Activated T-helper 1 cell treated with anti-CD3 and anti-CD28 coated beads, Interleukin-2, amount 50 U/mL, for 16 hours (primary cell): ENCODE measurements at places on chromosomes 1 and 21.

- DNase-seq: no peak
Measured at GRCh38 chr21:46128106-46128932, 27.1 kb downstream of the FTCD start.

GRCh38 chr1:224042557-224043118 lies 71.3 kb upstream of the FBXO28 start:
- no peak for DNase-seq

DNA sequence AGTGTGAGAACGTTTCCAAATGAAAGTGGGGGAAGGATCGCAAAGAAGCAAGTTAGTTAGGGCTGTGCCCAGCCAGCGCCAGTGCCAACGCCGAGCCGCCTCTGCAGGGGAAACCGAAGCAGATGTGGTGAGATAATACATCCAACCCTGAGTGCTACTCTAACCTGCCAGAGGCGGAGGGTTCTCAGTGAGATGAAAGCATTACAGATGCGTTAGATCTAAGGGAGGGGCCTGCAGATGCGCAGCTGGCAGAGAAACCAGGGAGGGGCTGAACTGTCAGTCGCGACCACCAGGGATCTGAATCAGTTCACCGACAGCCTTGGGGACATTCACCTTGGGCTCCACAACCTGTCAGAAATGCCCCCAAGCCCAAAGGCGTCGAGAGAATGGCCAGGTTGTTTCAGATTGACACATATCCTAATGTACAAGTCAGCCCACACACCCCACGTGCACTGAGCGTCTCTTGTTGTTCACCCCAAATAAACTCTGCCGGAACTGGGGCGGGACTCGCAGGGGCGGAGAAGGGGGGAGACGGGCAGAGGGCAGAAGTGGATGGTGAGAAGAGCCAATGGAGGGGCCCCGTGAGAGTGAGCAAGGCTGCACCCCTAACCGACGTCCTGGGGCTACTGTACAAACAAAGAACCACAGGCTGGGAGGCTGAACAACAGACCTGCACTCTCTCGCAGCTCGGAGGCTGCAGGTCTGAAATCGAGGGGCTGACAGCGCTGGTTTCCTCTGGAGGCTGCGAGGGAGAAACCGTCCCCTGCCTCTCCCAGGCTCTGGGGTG lies 8.7 kb upstream of the UMODL1 start:
- peak; percentile 80 for DNase-seq

DNA sequence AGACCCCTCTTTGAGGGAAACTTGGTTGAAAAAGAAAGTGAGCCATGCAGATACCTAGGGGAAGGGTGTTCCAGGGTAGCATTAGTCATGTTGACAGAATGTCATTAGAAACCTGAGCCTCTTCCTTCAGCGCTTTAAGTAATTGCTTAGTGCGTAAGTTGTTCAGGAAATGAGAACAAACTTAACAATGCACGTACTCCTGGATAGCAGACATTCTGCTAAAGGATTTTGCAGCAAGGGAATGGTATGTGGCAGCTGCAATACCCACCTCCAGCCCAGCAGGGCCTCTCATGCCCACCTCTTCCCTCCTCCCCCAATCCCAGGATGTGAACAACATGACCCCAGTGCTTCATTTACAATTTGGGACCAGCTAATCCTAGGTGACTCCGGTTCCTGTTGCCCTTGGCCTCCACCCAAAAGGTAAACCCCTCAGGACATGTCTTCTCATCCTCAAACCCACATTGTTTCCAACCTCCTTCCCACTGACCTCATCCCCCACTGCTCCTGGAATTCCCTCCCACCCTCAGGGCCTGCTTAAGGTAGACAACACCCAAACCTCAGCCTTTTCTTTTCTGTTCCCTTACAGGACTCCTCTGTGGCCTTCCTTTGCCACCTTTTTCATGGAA lies 98.0 kb upstream of the BCAR3 start:
- no peak for DNase-seq

DNA sequence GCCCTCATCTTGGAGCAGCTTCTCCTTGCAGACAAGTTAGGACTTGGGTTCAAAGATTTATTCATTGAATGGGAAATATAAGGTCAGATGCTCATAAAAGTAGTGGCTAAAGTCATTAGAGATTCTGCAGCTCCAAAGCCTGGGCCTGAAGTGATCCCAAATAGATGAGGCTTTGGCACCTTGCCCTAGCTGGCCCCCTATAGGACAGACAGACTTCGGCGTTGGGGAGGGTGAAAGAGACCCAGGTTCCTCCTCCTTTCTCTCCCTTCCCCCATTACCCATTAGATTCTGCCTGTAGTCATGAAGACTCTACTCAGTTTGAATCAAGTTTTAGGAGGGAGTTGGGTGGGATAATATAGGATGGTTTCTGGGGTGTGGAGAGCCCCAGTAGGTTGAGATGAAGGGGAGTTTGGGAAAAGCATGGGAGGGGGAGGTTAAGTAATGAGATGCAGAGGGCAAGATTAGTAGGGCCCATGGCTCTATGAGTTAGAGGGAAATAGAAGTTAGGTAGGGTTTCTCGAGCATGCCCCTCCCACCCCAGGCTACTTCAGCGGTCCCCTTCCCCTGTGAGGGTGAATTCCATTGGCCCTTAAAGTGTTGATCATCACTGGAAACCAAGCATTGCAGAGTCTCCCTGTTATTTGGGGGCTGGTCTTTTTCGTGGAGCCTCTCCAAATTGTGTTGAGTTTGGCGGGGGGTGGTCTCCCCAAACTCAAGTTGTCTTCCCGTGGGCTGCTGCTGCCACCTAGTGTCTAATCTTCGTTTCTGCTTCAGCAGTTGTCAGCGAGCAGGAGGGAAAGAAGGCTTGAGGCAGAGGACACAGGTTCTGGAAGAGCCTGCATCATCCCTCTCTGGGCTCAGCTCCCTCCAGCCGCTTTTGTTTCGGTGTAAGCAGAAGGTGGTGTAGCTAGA lies 2.1 kb upstream of the AHDC1 start:
- DNase-seq: no peak

DNA sequence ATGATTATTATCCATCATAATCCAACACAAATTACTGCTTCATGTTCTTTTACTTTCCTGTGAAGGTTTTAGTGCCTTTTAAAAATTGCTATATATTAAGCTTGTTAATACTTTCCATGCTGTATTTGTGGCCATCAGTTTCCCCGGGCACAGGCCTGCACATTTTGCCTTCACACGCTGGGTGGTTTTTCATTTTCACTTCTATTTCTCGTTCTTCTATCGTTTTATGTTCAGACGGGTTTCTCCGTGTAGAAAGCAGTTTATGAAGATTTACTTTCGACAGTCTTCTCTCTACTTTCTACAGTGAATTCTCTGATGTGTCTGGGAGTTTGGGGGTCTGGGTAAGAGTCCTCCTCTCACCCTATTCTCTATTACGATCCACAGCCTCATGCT lies 9.5 kb downstream of the RUNX3 start:
- no peak for DNase-seq

- no peak for DNase-seq
Measured at GRCh38 chr1:32902535-32902920, 1.3 kb upstream of the TMEM54 start.

DNA sequence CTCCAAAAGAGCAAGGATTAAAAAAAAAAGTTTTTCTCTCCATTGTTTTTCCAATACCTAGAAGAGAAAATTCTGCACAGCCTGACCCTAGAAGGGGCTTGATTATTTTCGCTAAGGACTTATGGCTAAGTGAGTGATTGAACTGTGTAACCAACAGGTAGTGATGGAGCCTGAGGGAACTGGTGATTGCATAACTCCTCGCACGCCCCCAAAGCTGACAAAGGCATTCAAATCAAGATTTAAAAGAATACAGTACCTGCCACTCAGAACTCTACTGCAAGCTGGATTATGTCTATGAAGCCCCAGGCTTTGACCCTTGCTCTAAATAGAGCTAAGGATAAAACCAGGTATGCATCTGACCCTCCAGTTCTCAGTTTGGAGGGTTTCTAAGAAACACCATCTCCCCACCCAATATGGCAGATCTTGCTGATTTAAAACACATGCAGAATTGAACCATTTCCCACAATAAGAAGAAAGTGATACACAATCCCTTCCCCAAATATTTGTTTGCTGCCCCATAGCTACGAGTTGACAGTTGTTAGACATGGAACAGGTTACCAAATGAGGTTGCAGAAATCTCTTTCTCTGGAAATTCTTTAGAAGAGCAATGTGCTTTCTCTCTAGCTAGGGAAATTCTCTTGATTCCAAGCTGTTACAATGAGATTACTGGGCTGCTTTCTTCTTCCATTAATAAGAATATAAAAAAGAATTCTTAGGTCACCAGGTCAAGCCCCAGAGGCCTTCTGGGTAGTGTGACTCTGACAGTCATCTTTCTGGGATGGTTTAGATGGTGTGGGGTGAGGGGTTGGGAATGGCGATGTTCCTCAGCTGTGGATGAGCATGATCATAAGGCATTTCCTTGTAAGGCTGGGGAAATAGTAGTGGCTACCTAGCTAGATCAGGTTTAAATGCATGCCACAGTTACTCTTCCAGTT lies 35.1 kb downstream of the FGGY start:
- DNase-seq: no peak

GRCh38 chr1:9293533-9294404 lies 1.1 kb downstream of the SPSB1 start:
- DNase-seq: no peak

- no peak for DNase-seq
Measured at GRCh38 chr1:223135176-223135942, 7.7 kb downstream of the TLR5 start.
